Fibroblast of lung (primary cell): ENCODE measurements at places on chromosomes 2 and 18. TPM values are rescaled to one million over a fixed set of nuclear protein-coding genes. Genes with fewer than 3 reads are reported as not detected.

DNAJC5G gene
- polyA plus RNA-seq = not detected in 2 replicates

SLC16A14 gene
- 1.8 and 1.9 TPM in 2 replicates for polyA plus RNA-seq

PLEKHM3 gene
- 4.4 and 5.3 TPM in 2 replicates for polyA plus RNA-seq

UGT1A10 gene
- not detected in 2 replicates for polyA plus RNA-seq

FIGLA gene
- polyA plus RNA-seq = not detected in 2 replicates

TPO gene
- not detected in 2 replicates for polyA plus RNA-seq

SCN2A gene
- 0.76 and 0.77 TPM in 2 replicates for polyA plus RNA-seq

EVX2 gene
- not detected in 2 replicates for polyA plus RNA-seq

DNA sequence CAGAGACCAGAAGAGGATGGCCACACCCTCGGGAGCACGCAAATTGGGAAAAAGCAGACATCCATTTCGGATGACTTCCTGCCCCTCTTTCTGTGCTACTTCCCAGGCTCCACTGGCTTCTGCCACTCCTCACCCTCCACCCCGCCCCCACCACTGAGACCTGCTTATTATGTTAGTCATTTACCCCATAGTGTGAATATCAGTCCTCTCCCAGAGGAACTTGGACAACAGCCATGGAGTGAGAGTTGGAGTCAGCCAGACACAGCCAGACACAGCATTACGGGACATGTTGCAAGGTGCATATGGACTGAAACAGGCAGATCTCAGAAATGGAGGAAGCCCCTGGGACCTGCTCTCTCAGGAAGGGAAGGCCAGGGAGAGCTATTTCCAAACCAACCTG, 51.8 kb downstream of the CTIF start:
- H3K27me3 ChIP-seq = no peaks in the 10 kb centered on the region
- DNase-seq = peak; percentile 87
- H3K4me1 ChIP-seq = peaks cover 3% of the 10 kb centered on the region
- no peak overlapping the region for H3K27ac ChIP-seq

DNA sequence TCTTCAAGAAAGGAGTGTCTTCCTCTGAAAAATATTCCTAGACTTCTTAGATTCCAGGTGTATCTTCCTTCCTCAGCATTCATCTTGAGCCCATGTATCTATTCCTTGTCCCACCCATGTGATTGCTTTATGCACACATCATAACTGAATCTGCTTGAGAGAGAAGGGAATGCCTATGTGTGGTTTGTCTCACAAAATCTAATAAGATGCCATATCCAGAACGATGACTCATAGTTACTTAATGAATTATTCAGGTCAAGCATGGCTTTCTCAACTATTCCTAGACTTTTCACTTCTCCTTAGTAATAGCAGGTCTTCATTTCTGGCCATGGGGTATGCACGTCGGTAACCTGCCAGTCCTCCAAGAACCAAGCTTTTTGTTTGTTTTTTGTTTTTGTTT, 121.8 kb downstream of the SETBP1 start:
- peak; percentile 82 for DNase-seq
- no peaks in the 10 kb centered on the region for H3K36me3 ChIP-seq
- no peak overlapping the region for H3K27ac ChIP-seq
- peaks cover 6% of the 10 kb centered on the region for H3K4me1 ChIP-seq
- no peak overlapping the region for H3K4me3 ChIP-seq

GRCh38 chr2:47569658-47570475, 166.9 kb downstream of the MSH2 start:
- H3K27me3 ChIP-seq = peaks cover 65% of the 10 kb centered on the region
- peak; percentile 27 for DNase-seq
- no peaks in the 10 kb centered on the region for H3K4me1 ChIP-seq
- H3K27ac ChIP-seq = no peak overlapping the region
- H3K4me3 ChIP-seq = no peak overlapping the region

DNA sequence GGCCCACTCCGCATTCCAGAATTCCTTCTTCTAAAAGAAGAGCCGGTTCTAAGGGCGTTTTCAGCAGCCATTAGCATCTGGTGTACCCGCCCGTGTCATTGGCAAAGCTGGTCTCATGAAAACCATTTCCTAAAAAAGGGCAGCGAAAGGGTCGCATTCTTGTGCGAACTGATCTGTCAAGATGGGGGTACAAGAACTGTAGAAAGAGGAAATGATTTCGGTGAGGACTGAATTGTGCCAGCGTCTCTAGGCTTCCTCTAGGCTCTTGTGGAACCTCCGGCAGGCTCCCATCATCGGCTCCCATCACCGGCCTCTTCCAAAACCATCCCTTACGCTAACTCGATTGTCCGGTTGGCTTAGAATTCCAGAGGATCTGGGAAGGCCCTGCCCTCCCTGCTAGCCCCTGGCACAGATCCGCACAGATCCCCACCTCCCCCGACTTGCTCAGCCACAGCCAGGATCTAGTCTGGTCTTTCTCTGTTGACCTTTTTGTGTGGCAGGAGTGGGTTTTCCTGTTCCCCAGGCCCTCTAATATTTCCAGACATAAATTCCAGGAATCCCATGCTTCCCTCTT, 1.3 kb downstream of the RAB31 start:
- peak overlapping the region; percentile 81 for H3K4me3 ChIP-seq
- peaks cover 9% of the 10 kb centered on the region for H3K4me1 ChIP-seq
- no peaks in the 10 kb centered on the region for H3K36me3 ChIP-seq
- peak overlapping the region; percentile 56 for H3K27ac ChIP-seq

GRCh38 chr18:11336241-11336640, 186.9 kb upstream of the PIEZO2 start:
- no peaks in the 10 kb centered on the region for H3K4me1 ChIP-seq
- no peak overlapping the region for H3K4me3 ChIP-seq
- DNase-seq = no peak
- no peaks in the 10 kb centered on the region for H3K36me3 ChIP-seq

DNA sequence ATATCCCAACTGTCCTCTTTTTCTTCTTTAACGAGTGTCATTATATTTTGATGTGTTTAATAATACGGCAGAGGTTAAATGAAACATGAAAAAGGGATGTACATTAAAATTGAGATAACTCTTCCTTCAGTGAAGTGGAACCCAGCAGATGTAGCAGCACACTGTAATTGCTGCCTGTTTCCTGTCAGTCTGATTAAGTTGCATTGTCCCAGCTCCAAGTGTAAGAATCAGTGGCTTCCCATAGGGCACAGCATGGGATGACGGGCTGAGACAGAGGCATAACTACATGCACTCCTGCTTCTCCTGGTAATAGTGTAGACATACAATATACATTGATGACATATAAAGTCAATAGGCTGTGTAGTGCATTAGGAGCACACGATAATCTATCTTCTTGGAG, 175.8 kb upstream of the TCF4 start:
- H3K4me3 ChIP-seq = no peak overlapping the region
- no peaks in the 10 kb centered on the region for H3K27me3 ChIP-seq
- no peak overlapping the region for H3K27ac ChIP-seq
- H3K36me3 ChIP-seq = no peaks in the 10 kb centered on the region
- DNase-seq = no peak
- no peaks in the 10 kb centered on the region for H3K4me1 ChIP-seq

- H3K36me3 ChIP-seq = no peaks in the 10 kb centered on the region
- no peak overlapping the region for H3K4me3 ChIP-seq
- H3K4me1 ChIP-seq = no peaks in the 10 kb centered on the region
- H3K27ac ChIP-seq = no peak overlapping the region
- DNase-seq = peak; percentile 10
These were observed 12.3 kb upstream of the TFCP2L1 start for GRCh38 chr2:121297217-121297830.

DNA sequence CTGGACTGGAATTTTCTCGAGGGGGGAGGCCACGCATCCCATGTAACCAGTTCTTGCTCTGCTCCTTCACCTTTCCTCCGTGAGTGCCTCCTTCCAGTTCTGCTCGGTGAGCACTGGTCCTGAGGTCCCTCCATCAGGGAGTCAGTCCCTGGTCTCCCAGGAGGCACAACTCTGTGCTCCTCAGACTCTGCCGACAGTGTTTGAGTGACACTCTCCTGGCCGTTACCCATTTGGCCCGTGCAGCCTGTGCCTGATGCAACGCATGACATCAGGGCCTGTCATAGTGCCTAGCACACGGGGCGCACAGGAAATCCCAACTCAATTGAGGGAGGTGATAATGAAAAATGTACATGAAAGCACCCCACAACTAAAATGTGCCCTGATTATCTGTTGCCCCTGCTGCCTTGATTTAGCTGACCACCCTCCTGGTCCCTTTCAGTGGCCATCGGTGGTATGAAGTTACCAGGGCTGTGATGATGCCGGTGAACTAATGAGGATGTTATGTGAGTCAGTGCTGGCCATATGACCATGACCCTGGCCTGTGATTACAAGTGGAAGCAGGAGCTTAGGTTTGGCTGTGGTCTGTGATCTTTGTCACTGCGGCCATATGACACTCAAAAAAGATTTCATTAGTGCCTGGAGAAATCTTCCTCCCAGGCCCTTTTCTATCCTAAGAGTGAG, 144.6 kb downstream of the TDRD15 start:
- no peak for DNase-seq
- H3K4me3 ChIP-seq = no peak overlapping the region
- no peak overlapping the region for H3K27ac ChIP-seq
- no peaks in the 10 kb centered on the region for H3K27me3 ChIP-seq

DNA sequence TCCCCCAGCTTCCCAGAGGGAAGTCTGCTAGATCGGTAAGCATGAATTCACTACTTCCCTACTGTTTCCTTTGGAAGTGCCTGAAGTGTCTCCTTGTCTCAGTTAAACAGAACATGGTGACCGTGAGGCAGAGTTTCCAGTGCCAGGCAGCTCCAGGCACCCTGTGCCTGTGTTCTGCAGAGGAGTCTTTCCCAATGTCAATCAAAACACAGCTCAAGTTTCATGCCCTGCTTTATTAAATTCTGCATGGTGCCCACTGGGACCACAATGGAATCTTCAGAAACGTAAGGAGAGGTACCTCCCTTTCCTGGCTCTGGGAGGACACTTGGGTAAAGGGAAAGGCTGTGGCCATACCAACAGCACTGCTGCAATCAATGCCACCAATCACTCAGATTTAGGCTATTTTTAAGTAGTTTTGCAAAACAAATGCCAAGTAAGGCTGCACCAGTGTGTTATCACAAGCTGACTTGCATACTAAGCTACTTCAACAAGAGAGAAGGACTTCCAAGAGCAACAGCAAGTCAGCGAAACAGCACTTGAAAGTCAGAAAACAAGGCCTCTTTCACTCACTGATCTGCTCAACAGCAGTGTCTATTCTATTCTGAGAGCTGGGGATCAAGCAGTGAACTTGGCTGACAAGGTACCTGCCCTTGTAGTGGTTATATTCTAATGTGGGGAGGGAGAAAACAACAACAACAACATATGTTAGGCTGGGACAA, 14.9 kb downstream of the LPIN2 start:
- H3K4me3 ChIP-seq = no peak overlapping the region
- peaks cover 2% of the 10 kb centered on the region for H3K36me3 ChIP-seq
- DNase-seq = peak; percentile 28

DNA sequence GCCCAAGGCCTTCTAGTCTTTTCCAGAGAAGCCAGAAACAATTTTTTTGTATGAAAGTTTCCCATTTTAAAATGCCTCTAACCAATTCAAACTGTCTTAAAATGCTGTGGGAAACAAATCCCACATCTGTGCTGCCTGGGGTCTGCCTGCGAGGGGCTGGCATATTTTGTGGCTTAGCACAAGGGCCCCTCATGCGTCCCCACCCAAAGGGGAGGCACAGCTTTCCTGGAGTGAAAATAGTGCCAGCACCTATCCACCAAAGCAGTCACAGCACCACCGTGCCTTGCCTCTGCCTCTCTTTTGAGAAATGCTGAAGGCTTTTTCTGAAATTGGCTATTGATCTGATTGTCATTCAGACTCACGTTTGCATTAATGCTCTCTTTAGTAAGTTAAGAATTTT, 22.2 kb upstream of the GNAL start:
- no peak overlapping the region for H3K4me3 ChIP-seq
- H3K27me3 ChIP-seq = no peaks in the 10 kb centered on the region
- H3K27ac ChIP-seq = no peak overlapping the region

DNA sequence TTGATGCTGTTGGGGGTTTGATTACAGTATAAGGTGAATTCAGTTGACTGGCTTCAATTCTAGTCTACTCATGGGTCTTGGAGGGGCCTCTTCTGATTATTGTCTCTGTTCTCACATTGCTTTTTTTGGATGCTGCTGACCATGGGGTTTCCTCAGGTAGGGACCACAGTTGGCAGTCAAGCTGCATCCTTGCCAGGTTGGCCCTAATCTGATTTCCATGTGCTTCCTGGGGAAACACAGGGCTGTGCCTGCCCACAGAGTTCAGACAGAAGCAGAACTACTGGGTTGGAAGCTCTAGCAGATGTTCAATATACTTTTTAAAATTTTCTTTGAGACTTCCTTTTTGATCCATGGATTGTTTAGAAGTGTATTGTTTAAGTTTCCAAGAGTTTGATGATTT, 227.3 kb downstream of the XIRP2 start:
- H3K4me3 ChIP-seq = no peak overlapping the region
- H3K27me3 ChIP-seq = no peaks in the 10 kb centered on the region
- H3K4me1 ChIP-seq = no peaks in the 10 kb centered on the region
- no peak overlapping the region for H3K27ac ChIP-seq
- DNase-seq = no peak
- H3K36me3 ChIP-seq = no peaks in the 10 kb centered on the region

DNA sequence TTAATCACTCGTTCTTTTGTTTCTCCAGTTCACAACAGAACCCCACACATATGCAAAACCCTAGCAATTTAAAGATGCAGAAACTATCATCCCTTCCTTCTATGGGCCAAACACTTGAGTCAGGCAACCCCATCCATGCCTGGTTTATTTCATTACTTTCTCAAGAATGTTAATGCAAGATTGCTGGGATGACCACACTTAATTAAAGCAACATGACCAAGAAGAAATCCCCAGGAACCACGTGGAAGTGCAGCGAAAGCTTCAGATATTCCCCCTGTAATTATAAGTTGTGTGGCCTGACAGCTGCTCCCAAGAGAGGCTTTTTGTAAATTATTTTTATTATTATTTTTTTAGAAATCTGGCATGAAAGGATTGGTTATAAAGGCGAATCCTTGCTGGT, 246.2 kb upstream of the ID2 start:
- DNase-seq = no peak
- no peaks in the 10 kb centered on the region for H3K4me1 ChIP-seq
- H3K27me3 ChIP-seq = no peaks in the 10 kb centered on the region
- no peaks in the 10 kb centered on the region for H3K36me3 ChIP-seq
- no peak overlapping the region for H3K27ac ChIP-seq

DNA sequence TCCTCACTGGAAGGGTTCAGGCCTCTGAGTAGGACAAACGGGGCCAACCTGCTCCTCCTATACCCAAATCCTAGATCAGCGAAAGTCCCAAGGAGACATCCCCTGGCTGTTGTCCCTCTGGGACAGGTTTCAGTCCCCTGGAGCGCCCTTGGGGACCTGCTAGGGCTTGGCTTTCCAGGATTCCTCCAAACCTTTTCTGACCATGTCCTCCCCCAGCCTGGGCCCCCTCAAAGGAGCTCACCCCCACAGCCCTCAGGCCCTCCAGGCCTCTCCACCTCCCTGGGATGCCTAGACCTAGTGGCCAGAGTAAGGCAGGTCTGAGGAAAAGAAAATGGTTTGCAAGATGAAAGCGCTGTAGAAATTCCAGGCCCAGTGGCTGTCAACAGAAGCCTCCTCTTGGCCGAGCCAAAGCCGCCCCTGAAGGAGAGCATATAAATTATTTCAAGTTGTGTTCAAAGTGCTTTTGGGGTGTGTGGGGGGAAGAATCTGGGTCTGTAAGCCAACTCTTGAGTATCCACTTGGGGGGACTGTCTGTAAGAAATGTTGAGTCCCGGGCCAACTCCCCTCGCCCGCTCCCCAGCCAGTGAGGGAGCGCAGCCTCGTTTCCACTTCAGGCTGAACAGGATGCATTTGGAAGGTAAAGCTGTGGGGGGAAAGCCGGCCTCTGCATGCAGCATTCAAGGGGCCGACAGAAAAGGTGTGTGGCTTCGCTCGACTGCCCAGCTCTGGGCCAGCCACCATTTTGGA, 158.6 kb downstream of the DYSF start:
- H3K27ac ChIP-seq = no peak overlapping the region
- peaks cover 2% of the 10 kb centered on the region for H3K27me3 ChIP-seq
- no peaks in the 10 kb centered on the region for H3K4me1 ChIP-seq
- no peaks in the 10 kb centered on the region for H3K36me3 ChIP-seq
